ENCODE measurements at places on chromosomes 4 and X.

- DNase-seq, result no peak
Measured at GRCh38 chr4:24837336-24837735, 42.0 kb downstream of the SOD3 start.

DNA sequence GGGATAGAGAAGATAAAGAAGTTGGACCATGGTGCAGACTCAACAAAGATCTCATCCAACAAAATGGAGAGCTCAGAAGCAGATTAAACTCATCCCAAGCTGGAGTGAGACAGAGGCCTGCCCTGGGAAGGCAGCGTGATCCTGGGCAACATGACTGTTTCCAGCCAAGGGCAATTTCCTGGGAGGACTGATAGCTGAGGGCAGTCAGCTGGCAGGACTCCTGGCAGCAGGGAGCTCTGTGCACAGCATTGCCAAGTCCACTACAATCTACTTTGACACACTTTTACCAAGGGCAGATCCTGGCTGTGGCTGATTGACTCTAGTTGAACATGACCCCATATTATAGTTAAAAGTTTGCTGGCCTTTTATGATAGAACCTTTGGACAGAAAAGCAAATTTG is 357.3 kb upstream of the RASGEF1B start:
- DNase-seq, result no peak

DNA sequence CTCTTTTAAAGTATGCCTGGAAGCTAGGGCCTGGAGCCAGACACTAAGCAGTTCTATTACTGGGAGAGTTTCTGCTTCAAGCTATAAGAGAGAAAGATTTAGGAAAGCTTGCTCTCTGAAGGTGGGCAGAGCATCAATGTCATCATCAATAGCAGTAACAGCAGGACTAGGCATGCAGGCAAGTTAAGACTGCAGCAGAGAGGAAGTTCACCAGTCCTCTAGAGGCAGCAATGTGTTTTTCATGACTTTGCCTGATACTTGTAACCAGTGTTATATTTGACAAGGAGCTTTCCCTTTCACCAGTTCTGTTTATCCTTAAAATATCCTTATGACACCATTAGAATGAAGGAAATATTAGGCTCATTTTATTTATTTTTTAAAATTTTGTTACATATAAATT is 237.9 kb downstream of the KCTD8 start:
- DNase-seq, result no peak

GRCh38 chr4:24210332-24210902 is 320.6 kb upstream of the PPARGC1A start:
- peak; percentile 87 for DNase-seq

GRCh38 chr4:112416464-112416863 is 99.5 kb downstream of the NEUROG2 start:
- no peak for DNase-seq

DNA sequence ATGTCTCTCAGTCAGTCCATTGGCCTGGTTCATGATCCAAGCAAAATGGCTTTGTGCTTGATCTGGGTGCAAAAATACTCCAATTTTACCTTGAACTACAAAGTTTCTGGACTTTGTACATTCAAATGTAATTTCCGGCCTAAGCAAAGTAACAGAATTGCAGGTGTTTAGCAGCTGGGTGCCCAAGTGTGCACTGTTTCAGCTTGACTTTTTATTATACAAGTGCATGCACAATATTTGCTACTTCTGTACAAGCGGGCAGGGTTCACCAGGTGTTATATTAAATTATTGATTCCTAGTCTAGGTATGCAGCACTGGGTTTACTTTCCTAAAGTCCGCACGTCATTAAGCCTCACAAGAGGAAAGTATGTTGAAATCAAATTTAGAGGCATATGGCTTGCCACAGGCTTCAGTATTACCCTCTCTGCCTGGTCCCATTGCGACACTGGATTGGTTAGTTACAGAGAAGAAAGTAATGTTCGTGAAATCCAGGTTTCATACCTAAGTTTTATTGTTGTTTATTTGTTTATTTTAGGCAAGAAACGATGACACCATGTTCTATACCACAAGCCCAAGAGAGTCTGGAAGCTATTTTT is 376.9 kb upstream of the CTSO start:
- DNase-seq, result no peak

DNA sequence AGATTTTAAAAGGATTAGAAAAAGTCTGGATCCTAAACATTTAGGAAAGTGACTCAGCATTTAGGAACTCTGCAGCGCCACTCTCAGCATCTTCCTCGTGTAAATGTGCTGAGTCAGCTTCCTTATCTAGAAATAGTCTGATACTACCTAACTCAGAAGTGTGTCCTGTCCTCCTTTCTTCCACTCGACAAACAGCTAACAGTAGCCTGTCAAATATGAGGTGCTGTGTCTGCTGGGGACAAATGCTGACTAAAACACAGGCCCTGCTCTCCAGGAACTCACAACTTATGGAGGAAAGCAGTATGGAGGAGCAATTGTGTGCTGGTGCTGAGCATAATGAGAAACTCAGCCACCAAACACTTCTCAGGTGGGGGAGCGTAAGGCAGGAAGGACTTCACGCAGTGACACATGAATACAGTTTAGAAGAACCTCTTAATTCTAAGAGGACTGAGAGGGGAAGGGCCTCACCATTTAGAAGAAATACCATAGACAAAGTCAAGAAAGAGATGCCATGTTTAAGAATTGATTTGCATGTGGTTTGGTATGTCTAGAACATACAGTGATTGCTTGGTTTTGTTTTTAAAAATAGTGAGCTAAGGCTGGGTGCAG is 125.3 kb downstream of the SOWAHB start:
- peak; percentile 76 for DNase-seq

DNA sequence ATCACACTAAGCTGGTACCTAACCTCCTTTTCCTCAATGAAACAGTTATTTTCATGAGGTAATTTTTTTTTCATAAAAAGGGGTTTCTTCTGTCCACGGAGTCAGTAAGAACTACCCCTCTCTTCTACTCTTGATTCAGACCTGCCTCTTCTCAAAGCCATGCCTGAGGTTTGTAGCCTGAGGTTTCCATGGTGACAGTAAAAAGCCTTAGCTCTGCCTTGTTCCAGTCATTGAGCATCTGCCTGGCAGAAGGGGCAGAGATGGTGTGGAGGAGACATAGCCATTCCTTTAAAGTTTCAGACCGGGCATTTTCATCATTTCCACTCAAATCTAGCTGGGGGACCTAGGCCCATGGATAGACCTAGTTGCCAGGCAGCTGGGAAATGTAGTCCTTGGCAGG is 135.5 kb downstream of the REPS2 start:
- DNase-seq, result no peak

DNA sequence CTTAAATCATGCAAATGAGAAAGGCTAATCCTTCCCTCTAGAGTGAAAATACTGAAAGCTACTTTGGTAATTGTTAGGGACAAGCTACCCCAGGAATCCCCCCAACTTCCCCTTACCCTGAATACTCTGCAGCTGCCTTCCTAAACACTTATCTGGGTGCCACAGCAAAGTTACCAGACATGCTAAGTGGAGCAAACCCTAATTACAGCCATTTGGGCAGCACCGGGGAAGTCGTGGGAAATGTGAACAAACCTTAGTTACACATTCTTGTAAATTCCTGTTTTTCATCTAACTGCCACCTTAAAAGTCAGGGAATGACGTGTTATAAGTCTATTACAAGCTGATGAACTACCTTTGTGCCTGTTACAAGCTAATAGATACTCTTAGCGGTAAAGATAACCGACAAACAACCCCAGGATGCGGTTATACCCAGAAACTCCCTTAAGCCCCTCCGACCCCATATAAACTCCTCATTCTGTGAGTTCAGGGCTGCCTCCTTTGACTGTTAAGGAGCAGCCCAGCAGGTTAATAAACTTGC is 66.0 kb upstream of the PLAC8 start:
- DNase-seq, result no peak

DNA sequence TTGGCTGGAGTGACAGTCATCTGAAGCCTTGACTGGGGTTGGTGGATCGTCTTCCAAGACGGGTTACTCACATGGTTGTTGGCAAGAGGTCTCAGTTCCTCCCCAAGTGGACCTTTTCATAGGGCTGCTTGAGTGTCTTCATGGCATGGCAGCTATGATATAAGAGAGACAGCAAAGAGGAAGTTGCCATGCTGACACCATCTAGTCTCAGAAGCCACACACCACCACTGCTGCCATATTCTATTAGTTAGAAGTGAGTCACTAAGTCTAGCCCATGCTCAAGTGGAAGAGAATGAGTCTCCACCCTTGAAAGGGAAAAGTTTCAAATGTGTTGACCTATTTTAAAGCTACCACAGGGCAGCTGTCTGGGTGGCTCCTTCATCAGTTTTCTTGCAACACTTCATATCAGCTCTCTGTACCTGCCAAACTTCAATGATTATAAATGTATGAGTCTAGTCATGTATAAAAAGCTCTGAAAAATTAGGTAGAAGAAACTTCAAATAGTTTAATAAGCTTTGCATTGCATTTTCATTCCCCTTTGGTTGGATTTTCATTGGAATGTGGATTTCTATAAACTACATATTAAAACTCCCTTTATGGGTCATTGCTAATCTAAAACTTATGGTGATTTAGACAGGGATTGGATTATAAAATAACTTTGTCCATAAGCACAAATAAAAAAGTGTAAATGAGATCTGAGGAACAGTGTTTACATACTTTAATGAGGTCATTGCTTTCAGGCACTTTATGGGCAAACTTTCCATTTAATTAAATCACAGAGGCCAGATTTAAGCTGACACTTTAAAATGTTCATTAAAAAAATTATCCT is 68.0 kb upstream of the ATXN3L start:
- DNase-seq, result peak; percentile 16

GRCh38 chr4:147785129-147785528 is 53.2 kb downstream of the ARHGAP10 start:
- no peak for DNase-seq

GRCh38 chrX:257681-258289 is 23.4 kb upstream of the PLCXD1 start:
- DNase-seq, result no peak

- no peak for DNase-seq
Measured at GRCh38 chrX:11363069-11363594, 69.9 kb downstream of the AMELX start.

DNA sequence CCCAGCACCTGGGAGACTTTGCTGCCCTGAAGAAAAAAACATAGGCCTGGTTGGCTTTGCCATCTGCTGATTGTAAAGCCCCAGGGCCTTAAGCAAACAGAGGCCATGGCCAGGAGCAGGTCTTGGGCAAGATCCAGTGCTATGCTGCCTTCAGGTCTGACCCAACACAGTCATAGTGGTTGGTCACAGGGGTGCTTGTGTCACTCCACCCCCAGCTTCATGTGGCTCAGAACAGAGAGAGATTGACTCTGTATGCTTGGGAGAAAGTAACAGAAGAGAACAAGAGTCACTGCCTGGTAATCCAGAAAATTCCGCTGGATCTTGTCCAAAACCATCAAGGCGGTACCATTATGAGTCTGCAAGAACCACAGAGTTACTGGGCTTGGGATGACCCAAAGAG is 24.4 kb upstream of the SMARCA5 start:
- peak; percentile 21 for DNase-seq

Data from EL (cell line).